ENCODE measurements at places on chromosomes 7 and 10. TPM values are rescaled to one million over a fixed set of nuclear protein-coding genes. Genes with fewer than 3 reads are reported as not detected.

DNA sequence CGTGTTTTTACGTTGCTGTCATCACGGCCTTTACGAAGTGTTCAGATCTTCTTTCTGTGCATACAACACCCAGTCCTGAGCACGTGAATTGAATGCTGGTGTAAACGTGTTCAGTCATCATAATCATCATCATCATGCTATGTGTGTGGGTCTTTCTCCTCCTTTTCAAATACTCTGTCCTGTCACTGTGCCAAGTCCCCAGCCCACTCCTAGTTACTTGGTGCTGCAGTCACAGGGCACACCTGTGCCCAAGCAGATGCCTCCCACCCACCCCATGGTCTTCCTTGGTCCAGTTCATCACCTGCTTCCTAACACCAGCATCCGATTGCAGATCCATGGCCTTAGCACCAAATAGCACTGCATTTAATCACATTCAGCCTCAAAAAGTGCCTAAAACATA lies 78.6 kb upstream of the MGMT start:
- no peak for ATAC-seq

DNA sequence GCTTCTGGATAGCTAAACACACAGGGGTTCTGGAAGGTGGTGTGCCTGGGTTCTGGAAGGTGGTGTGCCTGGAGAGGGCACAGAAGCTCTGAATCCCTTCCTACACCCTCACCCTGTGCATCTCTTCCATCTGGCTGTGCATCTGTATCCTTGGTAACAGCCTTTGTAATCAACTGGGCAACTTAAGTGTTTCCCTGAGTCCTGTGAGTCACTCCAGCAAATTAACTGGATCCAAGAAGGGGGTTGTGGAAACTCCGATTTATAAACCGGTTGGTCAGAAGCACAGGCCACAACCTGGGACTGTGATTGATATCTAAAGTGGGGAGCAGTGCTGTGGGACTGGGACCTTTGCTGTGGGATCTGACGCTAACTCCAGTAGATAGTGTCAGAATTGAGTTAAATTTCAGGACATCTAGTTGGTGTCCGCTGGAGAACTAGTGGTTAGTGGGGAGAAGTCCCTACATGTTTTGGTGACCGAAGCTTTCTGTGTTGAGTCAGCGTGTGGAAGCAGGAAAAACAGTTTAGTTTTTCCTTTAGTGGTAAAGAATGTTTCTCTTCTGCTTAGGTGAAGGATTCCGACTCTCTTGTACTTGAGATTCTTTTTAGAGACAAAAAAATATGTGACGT lies 228.1 kb downstream of the BMPER start:
- peak; percentile 69 for ATAC-seq

The EGR2 gene
- 0.96 TPM for total RNA-seq

The CACUL1 gene
- 28.5 TPM for total RNA-seq

The TDRD1 gene
- not detected for total RNA-seq

The CCDC7 gene
- 4.2 TPM for total RNA-seq

The C7orf33 gene
- not detected for total RNA-seq

Measured in esophagus mucosa (tissue), 1 donor.